ENCODE measurements at places on chromosomes 12 and 14.

DNA sequence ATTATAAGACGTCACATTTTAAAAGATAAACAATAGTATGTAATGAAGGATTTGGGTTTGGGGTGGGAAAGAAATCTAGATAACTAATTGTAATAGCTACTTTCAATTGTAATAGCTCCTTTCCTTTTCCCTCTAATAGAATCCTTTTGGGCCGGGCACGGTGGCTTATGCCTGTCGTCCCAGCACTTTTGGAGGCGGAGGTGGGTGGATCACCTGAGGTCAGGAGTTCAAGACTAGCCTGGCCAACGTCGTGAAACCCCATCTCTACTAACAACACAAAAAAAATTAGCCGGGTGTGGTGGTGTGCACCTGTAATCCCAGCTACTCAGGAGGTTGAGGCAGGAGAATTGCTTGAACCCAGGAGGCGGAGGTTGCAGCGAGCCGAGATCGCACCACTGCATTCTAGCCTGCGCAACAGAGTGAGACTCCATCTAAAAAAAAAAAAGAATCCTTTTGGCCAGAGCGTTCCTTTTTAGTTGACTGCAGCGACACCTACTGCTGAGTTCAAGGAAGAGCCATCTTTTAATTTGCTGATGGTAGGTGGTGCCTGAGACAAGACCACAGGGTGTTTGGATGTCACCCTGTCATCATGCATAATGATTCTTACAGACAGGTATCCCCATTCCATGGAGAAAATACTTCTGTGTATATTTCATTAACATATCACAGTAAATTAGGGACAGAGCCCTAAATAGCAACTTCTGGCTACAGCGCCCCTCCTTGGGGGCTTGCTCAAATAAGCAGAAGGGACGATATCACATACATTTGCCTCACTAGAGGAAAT lies 79.5 kb downstream of the ARMH4 start:
- no peaks in the 10 kb centered on the region for H3K4me1 ChIP-seq
- H3K27me3 ChIP-seq = no peaks in the 10 kb centered on the region
- H3K27ac ChIP-seq = no peak overlapping the region
- H3K36me3 ChIP-seq = no peaks in the 10 kb centered on the region
- no peak overlapping the region for H3K4me3 ChIP-seq
- DNase-seq = no peak

DNA sequence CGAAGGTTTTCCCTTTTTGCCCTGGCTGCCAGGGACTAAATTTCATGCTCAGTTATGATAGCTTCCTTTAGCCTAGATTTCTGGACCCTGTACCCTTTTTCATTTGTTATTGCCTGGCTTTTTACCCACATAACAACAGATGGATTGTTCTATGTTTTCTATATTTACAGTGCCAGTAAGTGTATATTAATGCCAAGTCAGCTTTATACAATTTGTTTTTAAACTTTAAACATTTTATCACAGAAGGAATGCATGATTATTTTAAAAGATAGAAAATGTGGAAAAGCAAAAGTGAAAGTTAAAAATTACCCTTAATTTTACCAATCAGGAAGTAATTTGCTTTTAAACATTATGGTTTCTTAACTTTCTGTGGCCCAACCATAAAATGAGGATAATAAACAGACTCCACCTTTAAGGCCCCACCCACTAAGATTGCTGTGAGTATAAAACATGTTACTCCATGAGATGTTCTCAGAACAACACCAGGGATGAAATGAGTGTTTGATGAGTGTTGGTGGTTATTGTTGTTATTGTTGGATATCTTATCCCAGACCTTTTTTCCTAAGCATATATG lies 496.8 kb downstream of the EGLN3 start:
- no peak overlapping the region for H3K27ac ChIP-seq
- H3K27me3 ChIP-seq = no peaks in the 10 kb centered on the region
- no peaks in the 10 kb centered on the region for H3K36me3 ChIP-seq
- no peak for DNase-seq

DNA sequence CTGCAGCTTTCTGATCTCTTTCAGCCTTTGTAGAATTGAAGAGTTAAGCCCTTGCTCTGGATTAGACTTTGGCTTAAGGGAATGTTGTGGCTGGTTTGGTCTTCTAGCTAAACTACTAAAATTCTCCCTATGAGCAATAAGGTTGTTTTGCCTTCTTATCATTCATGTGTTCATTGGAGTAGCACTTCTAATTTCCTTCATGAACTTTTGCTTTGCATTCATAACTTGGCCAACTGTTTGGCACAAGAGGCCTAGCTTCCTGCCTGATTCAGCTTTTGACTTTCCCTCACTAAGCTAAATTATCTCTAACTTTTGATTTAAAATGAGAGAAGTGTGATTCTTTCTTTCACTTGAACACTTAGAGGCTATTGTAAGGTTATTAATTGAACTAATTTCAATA lies 384.3 kb downstream of the RAD51B start:
- no peak for DNase-seq
- H3K27ac ChIP-seq = no peak overlapping the region
- H3K36me3 ChIP-seq = no peaks in the 10 kb centered on the region
- no peak overlapping the region for H3K4me3 ChIP-seq
- no peaks in the 10 kb centered on the region for H3K27me3 ChIP-seq

GRCh38 chr12:58384196-58384595 lies 442.8 kb downstream of the ATP23 start:
- DNase-seq = no peak
- H3K36me3 ChIP-seq = no peaks in the 10 kb centered on the region
- H3K4me1 ChIP-seq = no peaks in the 10 kb centered on the region
- no peak overlapping the region for H3K27ac ChIP-seq
- no peak overlapping the region for H3K4me3 ChIP-seq

GRCh38 chr12:19035536-19035935 lies 94.0 kb upstream of the PLEKHA5 start:
- no peaks in the 10 kb centered on the region for H3K27me3 ChIP-seq
- H3K27ac ChIP-seq = no peak overlapping the region
- H3K36me3 ChIP-seq = no peaks in the 10 kb centered on the region
- no peak for DNase-seq

DNA sequence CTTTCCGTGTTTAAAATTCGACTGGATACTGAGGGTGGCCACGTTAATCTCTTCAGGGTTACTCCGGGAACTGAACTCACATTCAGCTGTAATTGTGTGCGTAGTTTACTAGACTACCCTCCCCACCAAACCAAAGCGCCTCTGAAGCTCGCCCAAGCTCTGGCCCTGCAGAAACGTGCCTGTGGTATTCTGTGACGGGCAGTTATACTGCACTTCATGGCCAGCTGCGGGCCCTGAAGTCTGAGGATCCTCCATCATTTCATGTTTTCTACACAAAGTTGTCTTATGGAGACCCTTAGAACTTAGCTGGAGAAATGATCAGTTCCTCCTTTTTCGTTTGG lies 688 bp downstream of the ZNF26 start:
- peak overlapping the region; percentile 80 for H3K4me3 ChIP-seq
- no peaks in the 10 kb centered on the region for H3K27me3 ChIP-seq
- DNase-seq = no peak
- peak overlapping the region; percentile 80 for H3K27ac ChIP-seq
- peaks cover 23% of the 10 kb centered on the region for H3K4me1 ChIP-seq

DNA sequence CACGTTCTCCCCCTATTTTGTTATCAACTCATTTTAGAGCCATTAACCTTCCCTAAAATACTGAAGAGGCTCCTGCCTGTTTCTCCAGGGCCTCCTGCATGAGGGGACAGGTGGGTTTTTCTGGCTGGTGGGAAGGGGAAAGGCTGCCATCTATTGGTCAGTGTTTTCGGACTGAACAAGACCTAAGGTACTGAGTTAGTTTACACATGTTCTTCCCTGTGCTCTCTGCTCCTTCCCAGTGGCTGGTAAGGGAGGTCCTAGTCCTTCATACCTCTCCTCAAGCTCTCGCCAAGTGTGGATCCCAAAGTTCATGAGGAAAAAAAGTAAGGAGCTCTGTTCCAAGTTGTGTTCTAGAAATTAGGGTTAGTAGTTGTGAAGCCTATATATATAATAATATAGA lies 357.5 kb downstream of the FSCB start:
- DNase-seq = no peak
- no peak overlapping the region for H3K27ac ChIP-seq
- H3K27me3 ChIP-seq = no peaks in the 10 kb centered on the region

DNA sequence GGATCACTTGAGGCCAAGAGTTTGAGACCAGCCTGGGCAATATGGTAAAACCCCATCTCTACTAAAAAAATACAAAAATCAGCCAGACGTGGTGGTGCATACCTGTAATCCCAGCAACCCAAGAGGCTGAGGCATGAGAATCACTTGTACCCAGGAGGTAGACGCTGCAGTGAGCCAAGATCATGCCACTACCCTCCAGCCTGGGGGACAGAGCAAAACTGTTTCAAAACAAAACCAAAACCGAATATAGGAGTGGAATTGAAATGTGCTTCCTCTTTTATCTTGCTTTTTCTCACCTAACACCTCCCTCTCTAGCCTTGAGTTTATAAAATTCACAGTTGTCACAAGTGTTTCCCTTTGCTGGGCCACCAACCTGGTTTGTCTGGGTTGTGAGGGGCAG lies 181.9 kb downstream of the PAH start:
- no peak overlapping the region for H3K27ac ChIP-seq
- no peak for DNase-seq
- no peaks in the 10 kb centered on the region for H3K4me1 ChIP-seq
- no peaks in the 10 kb centered on the region for H3K27me3 ChIP-seq

GRCh38 chr14:91394105-91395081 lies 23.2 kb downstream of the CCDC88C start:
- no peak overlapping the region for H3K27ac ChIP-seq
- H3K4me3 ChIP-seq = no peak overlapping the region
- H3K27me3 ChIP-seq = no peaks in the 10 kb centered on the region
- H3K36me3 ChIP-seq = no peaks in the 10 kb centered on the region
- peak; percentile 62 for DNase-seq
- peaks cover 100% of the 10 kb centered on the region for H3K4me1 ChIP-seq

DNA sequence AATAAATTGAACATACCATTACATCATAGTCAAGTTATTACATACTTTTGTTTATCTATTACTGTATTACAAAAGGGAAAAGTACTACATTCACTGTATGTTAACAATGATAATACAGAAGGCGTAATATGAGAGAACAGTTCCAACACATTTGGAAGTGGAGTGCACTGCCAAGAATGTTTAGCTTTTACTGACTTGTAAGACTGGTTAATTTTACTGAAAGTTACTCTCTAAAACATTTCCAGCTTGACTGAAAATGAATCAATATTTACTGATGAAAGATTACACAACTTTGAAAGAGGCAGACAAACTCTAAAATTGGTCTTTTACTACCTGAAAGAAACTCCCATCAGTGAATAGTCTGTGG lies 728.5 kb downstream of the FSCB start:
- H3K36me3 ChIP-seq = no peaks in the 10 kb centered on the region
- no peaks in the 10 kb centered on the region for H3K4me1 ChIP-seq
- no peak for DNase-seq

GRCh38 chr14:56482310-56482911 lies 97.2 kb upstream of the TMEM260 start:
- H3K4me3 ChIP-seq = no peak overlapping the region
- no peak for DNase-seq
- H3K4me1 ChIP-seq = no peaks in the 10 kb centered on the region
- H3K27ac ChIP-seq = no peak overlapping the region

DNA sequence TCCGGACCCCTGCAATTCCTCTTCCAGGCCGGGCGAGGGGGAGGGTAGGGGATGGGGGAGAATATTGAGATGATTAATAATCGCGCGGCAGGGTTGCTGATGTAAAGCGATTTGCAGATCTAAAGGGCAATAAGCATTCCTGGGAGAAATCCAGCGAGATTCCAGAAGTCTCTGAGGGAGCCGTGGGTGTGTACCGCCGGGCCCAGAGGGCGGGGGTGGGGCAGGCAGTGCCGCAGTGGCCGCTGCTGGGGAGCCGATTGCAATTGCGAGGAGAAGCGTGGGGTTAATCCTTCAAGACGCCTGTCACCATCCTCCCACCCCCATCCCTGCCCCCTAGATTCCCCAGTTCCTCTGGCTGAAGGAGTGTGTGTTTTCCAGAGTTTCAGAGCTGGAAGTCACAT lies 16.4 kb downstream of the FOS start:
- H3K36me3 ChIP-seq = no peaks in the 10 kb centered on the region
- H3K27ac ChIP-seq = peak overlapping the region; percentile 98
- peaks cover 25% of the 10 kb centered on the region for H3K4me1 ChIP-seq

DNA sequence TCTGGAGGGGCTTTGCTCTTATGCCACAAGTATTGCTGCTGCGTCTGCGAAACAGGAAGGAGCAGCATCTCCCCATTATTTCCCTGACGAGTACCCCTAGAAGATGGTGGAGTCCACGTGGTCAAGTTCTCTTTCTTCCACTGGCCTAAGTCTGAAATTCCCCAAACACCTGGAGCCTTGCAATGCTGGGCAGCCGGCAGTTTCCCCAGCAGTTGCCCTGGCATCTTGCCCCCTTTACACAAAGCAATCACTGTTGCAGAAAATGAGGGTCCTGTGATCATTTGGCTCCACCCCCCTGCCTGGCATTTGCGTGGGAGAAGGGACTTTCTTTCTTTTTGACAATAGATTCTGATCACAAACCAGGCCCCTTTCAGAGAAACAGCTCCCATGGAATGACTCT lies 56.9 kb downstream of the FOS start:
- no peak overlapping the region for H3K4me3 ChIP-seq
- DNase-seq = no peak
- H3K36me3 ChIP-seq = no peaks in the 10 kb centered on the region
- peaks cover 16% of the 10 kb centered on the region for H3K4me1 ChIP-seq
- no peaks in the 10 kb centered on the region for H3K27me3 ChIP-seq
- no peak overlapping the region for H3K27ac ChIP-seq

GRCh38 chr12:32889011-32889760 lies 7.4 kb downstream of the PKP2 start:
- no peak overlapping the region for H3K4me3 ChIP-seq
- DNase-seq = no peak
- no peaks in the 10 kb centered on the region for H3K36me3 ChIP-seq
- peaks cover 4% of the 10 kb centered on the region for H3K27me3 ChIP-seq
- no peak overlapping the region for H3K27ac ChIP-seq

- no peaks in the 10 kb centered on the region for H3K27me3 ChIP-seq
- no peaks in the 10 kb centered on the region for H3K36me3 ChIP-seq
- H3K4me1 ChIP-seq = no peaks in the 10 kb centered on the region
- H3K4me3 ChIP-seq = no peak overlapping the region
- DNase-seq = no peak
- H3K27ac ChIP-seq = no peak overlapping the region
Observed at GRCh38 chr12:29537298-29537697, 39.8 kb upstream of the OVCH1 start.

GRCh38 chr12:77124767-77125166 lies 59.4 kb upstream of the E2F7 start:
- no peaks in the 10 kb centered on the region for H3K36me3 ChIP-seq
- no peak overlapping the region for H3K27ac ChIP-seq
- no peaks in the 10 kb centered on the region for H3K4me1 ChIP-seq
- no peak for DNase-seq

Data from CD8-positive, alpha-beta memory T cell (primary cell).